Activated naive CD4-positive, alpha-beta T cell treated with anti-CD3 and anti-CD28 coated beads, Interleukin-2, amount 50 U/mL, for 16 hours (primary cell): ENCODE measurements at places on chromosomes 3 and 15.

- DNase-seq: no peak
Measured at GRCh38 chr3:54863366-54863765, 64.5 kb downstream of the LRTM1 start.

DNA sequence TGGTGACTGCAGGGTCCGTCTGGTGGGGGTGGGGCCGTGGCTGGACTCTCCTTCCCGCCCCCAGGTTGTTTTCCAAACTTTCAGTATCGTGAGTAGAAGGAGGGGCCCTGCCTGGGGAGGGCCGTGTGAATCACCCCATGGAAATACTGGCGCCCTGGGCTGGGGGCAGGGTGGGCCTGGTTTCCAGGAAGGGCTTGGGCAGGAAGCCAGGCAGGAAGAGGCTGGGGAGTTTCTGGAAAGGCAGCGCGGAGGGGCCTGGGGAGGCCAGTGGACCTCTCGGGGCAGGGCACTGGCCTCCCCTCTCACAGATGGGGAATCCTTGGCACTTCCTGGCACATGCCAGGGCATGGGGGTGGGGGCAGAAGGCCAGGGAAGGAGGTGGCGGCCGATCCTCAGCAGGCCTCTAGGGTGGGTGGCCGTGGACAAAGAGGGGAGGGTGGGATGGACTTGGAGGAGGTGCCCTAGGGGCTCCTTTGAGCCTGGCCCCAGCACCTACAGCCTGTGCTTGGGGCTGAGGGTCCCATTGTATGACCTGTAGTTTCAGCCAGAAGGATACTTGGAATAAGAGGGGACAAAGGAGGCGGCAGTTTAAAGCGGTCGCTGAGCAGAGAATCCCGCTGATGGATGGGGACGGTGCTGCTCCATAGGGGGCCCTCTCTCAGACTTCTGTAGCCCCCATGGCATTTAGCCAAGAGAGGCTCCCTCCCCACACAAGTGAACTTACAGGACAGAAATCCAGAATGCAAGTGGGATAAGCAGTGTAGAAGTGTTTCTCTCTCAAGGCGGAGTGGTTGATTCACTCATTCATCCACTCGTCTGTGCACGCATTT is 56.5 kb upstream of the GATA2 start:
- no peak for DNase-seq

GRCh38 chr3:126417981-126418530 is 23.3 kb downstream of the CFAP100 start:
- DNase-seq: no peak

GRCh38 chr3:141625506-141625905 is 112.6 kb upstream of the RNF7 start:
- DNase-seq: no peak

- DNase-seq: no peak
Measured at GRCh38 chr15:61076598-61077170, 152.4 kb downstream of the RORA start.

DNA sequence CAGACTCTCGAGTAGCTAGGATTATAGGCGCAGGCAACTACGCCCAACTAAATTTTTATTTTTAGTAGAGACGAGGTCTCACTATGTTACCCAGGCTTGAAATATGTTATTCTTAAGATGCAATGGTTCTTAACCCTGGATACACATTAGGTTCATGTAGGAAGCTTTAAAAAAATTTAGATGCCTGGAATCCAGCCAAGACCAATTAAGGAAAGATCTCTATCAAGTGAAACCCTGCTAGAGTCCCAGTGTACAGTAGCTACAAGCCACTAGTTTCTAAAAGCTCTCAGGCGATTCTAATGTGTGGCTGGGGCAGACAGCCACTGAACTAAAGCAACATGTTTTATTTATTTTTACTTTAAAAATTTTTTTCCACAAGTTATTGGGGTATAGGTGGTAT is 33.2 kb downstream of the TRIM69 start:
- DNase-seq: no peak

- DNase-seq: no peak
Measured at GRCh38 chr3:183924956-183925355, 40.3 kb upstream of the PARL start.

DNA sequence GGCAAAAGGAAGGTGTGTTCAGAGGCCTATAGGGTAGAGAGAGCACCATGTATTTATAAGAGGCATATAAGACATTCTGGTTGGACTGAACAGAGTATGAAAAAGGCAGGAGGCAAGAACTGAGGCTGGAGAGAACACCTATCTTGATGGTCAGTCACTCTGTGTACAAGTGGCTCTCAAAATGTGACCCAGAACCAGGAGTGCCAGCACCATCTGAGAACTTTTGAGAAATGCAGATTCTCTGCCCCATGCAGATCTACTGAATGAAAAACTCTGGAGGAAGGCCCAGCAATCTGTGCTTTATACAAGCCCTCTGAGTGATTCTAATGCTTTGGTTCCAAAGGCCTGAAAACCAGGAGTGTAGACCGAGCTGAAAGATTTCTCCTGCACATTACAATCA is 324.0 kb upstream of the IL12A start:
- DNase-seq: no peak

DNA sequence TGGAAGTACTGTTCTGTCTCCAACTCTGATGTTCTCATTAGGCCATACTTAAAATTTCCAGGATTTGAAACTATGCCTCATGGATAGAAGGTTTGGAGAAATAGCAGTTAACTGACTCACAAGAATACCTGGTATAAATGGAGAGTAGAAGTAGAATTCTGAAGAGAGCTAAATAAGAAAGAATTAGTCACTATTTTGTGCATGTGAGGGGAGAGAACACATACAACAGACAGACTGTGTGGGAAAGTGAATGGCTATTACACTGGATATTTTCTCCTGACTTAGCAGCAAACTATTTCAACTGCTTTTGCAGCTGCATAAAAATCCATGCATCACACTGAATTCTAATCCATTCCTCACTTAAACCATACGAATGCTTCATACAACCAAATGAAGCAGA is 71.3 kb downstream of the C3orf70 start:
- DNase-seq: no peak

- no peak for DNase-seq
Measured at GRCh38 chr3:64110071-64110470, 86.8 kb upstream of the PSMD6 start.

DNA sequence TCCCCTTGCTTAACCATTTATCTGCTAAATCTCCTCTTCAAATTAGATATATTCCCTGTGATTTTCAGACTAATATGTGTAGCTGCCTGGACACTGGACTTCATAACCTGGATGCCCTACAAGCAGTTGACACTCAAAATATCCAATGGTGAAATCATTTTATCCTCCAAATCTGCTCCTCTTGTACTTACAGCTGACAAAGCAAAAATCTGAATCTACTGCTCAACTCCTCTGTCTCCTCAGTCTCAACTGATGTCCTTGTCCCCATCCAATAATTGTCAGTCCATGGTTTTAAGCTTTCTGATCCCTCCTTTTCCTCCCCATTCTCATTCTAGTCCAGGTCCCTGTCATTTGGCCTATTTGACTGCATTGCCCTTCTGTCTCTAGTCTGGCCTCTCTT is 411.8 kb downstream of the TBC1D5 start:
- DNase-seq: no peak

DNA sequence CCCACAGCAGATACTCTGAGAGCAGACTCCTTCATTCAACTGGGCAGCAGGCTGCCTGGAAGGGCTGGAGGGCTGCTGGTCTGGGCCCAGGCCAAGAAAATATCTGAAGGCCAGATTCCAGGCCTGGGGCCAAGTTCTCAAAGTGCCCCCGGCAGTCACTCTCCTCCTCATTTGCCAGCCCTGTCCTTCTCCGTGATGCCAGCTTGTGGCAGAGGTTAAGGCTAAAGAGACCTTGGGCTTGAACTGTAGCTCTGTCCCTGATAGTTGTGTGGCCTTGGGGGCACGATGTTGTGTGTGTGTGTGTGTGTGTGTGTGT is 39.0 kb downstream of the FAM3D start:
- no peak for DNase-seq

DNA sequence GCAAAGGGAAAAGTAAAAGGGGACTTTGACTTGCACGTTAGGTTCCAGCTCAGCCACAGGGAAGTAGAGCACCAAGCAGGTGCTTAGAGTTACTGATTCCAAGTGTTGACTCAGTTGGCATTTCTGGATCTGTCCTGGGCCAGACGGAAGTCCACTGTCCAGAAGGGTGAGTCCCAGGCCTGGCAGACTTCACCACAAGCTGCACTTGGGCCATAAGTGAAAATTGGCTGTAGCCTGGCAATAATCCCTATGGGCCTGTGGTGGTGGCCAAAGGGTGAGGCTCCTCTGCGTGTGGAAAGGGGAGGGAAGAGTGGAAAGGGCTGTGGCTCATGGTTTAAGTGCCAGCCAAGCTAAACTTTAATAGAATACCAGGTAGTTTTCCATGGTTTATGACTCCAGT is 121.5 kb downstream of the DTWD1 start:
- DNase-seq: no peak

- DNase-seq: peak; percentile 76
Measured at GRCh38 chr3:143121241-143122088, 1.9 kb downstream of the CHST2 start.

- peak; percentile 25 for DNase-seq
Measured at GRCh38 chr3:39414421-39414907, 7.9 kb downstream of the RPSA start.

DNA sequence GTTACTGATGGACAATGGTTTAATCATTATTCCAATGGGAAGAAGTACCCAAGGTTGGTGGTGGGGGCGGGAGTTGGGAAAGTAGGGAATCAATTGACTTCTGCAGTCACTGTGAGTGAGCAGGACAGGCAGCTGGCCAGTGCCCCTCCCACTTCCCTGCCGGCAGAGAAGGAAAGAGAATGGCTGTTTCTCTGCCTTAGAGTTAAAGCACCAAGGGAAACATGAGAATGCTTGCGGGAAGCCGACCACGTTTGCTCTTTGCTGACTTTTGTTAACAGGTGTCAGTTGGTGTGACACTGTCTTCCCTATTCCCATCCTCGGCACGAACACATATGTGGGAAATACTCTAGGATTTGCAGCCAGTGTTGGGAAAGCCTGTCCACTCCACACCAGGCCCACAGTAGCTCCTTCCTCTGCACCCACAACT is 33.5 kb upstream of the MFSD1 start:
- no peak for DNase-seq

DNA sequence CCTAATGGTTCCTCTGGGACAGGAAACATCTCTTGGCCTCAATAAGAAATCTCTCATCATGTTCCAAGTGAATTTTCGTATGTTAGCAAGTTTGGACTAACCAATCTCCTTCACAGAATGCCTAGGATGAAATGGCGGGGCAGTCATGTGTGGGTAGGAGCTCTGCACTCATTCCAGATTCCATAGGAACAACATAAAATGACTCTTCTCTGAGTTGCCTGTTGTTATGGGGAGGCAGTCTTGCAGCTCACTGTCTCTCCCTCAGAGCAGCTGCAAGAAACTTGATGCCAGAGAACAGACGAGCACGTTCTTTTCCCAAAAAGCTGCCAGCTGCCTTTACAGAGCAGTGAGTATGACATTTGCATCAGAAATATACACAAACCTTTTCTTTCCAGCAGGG is 34.1 kb downstream of the SPATA12 start:
- DNase-seq: no peak

DNA sequence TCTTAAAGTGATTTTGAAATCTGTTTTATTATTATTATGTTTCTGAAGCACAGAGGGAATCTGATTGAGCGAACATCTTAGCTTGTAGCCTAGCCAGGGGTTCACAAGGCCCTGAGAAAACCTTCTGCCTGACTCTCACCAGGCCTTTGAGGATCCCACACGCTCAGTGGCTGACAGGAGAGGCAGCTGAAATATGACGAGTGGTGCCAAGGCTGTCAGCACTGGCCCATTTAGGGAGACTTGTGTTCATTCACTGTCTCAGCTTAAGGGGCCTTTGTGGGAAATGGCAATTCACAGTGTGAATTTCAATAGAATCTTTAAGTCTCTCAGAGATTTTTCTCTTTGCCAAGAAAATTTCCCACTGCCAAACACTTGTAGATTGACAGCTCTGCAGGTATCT is 770.9 kb downstream of the TUSC7 start:
- DNase-seq: no peak

- no peak for DNase-seq
Measured at GRCh38 chr15:60583194-60583593, 104.3 kb upstream of the ICE2 start.

DNA sequence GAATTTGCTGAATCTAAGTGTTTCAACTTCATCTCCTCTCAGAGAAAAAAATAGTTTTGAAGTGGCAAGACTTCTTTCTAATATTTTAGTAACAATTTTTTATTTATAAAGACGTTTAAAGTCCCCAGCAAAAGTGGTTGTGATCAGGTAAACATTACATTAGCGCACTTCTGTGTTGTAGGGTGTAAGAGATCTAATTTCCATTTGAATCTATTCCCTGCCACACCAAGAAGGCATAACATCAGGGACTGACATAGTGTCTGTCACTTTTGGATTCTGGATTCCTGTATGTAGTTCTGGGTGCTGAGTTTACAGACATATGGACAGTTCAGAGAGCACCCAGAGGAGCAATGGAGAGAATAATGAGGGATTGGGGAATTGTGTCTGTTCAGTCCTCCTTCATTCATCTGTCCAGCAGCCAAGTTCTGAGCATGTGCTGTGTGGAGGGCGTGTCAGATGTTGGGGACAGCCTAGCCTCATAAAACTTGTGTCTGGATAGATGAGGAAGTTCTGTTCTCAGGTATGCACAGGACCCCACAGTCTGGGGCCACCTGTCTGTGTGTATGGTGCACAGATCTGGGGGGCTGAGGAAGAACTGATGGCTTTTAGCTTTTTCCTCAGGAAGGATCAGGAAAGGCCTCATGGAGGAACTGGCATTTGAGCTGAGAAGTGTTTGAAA is 65.6 kb downstream of the MAP2K5 start:
- DNase-seq: no peak

GRCh38 chr3:42752441-42752840 is 20.6 kb downstream of the CCDC13 start:
- DNase-seq: no peak

GRCh38 chr3:11300970-11301369 is 28.8 kb downstream of the ATG7 start:
- DNase-seq: no peak

DNA sequence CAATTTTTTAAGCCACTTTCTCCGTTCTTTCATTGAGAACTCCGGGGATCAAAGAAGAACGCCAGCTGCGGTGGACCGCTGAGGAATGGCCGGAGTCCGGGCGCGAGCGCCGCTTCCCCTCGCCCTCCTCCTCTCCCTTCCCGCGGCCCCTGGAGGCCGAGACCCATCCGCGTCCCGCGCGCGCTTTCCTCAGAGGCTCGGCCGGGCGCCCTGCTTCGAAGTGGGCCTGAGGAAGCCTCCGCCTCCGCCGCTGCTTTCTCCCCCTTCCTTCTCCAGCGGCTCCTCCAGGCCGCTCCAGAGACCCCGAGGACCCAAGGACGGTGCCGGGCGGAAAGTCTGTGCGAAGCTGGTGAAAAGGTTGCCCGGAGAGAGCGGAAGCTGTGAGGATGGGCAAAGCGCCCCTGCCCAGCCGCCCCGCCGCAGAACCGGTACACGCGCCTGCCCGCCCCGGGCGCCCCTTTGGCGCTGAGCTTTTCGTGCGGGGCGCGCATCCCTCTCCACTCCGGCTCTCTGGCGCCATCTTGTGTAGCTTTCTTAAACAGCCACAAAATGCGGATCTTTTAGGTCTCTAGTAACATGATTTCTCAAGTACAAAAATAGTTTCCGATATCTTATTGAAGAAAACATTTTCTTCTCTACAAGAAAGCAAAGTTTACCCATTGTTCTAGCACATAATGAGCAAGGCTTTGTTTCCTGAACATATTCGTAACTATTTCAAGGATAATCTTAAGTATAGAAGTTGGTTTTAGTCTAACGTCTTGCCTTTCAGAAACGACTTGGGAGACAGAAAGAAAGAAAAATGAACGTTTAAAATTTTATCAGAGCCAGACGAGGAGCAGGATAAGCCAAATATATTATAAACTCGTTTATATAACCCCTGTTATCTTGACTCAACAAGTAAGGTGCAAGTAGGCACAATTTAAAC is 59.2 kb upstream of the FAM174B start:
- peak; percentile 76 for DNase-seq

GRCh38 chr3:10306156-10306555 is 13.4 kb upstream of the GHRL start:
- DNase-seq: no peak
